ENCODE measurements at places on chromosomes 11 and 22. TPM values are rescaled to one million over a fixed set of nuclear protein-coding genes. Genes with fewer than 3 reads are reported as not detected.

The OR4D9 gene
- not detected for polyA plus RNA-seq

The MYH9 gene
- polyA plus RNA-seq: 63.2 TPM

The SLC22A8 gene
- not detected for polyA plus RNA-seq

The MIAT gene
- polyA plus RNA-seq: not detected

The DEPDC7 gene
- not detected for polyA plus RNA-seq

The PACS1 gene
- 133 TPM for polyA plus RNA-seq

The FAU gene
- polyA plus RNA-seq: 1,457 TPM

The ADAMTS15 gene
- polyA plus RNA-seq: not detected

The RASD2 gene
- polyA plus RNA-seq: not detected

The KRTAP5-8 gene
- not detected for polyA plus RNA-seq

The PNPLA2 gene
- polyA plus RNA-seq: 24.1 TPM

The SLC35F2 gene
- 21.4 TPM for polyA plus RNA-seq

The OR8D4 gene
- polyA plus RNA-seq: not detected

The NCF4 gene
- polyA plus RNA-seq: 96.0 TPM

The OR10G7 gene
- polyA plus RNA-seq: not detected

The SLC1A2 gene
- not detected for polyA plus RNA-seq

The CWC15 gene
- 57.1 TPM for polyA plus RNA-seq

The MCAT gene
- 6.9 TPM for polyA plus RNA-seq

The DNAJB7 gene
- polyA plus RNA-seq: 0.16 TPM

Measured in naive B cell (primary cell).